ENCODE measurements at places on chromosomes 7 and 10.
A peak's percentile ranks its signal among the peaks of the same experiment; 100 is the strongest.

DNA sequence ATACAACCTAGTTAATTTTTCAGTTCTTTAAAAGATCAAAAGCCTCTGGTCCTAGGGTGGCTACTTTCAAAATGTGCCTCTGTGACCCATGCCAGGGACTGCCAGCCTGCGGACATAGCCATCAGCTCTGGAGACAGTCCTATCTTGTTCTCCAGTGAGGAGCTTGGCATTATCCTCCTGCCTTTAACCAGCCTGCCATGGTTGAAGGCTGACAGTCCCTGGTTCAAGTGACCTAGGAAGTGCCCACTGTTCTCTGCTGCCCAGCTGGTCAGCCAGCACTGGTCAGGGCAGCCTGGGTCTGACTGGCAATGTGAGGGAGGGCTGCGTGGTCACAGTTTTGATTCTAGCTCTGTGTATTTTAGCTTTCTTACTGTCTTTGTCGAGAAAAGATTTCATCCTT is 18.1 kb upstream of the ARHGAP22 start:
- no peak for DNase-seq

DNA sequence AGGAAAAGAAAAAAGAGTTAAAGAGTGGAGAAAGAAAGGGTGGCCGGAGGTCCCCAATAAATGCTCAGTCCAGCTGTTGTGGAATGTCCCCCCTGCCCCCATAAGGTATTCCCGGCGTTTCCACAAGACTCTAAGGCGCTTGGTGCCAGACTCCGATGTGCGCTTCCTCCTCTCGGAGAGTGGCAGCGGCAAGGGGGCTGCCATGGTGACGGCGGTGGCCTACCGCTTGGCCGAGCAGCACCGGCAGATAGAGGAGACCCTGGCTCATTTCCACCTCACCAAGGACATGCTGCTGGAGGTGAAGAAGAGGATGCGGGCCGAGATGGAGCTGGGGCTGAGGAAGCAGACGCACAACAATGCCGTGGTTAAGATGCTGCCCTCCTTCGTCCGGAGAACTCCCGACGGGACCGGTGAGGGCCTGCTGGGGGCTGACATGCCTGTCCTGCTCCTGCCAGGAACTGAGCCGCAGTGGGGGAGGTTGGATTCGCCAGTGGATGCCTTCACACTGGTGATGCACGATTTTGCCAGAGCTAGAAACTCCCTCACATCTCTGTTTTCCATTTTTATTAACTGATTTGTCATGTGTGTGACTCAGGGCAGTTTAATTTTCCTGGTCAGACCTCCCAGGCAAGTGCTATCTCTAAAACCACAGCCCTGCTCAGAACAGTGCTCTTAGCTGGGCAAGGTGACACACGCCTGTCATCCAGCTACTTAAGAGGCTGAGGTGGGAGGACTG is 34.2 kb downstream of the TACR2 start:
- DNase-seq, result no peak

GRCh38 chr7:87047-87446 is 105.3 kb upstream of the FAM20C start:
- no peak for DNase-seq

GRCh38 chr10:95391581-95392216 is 100.9 kb upstream of the PDLIM1 start:
- DNase-seq, result no peak

DNA sequence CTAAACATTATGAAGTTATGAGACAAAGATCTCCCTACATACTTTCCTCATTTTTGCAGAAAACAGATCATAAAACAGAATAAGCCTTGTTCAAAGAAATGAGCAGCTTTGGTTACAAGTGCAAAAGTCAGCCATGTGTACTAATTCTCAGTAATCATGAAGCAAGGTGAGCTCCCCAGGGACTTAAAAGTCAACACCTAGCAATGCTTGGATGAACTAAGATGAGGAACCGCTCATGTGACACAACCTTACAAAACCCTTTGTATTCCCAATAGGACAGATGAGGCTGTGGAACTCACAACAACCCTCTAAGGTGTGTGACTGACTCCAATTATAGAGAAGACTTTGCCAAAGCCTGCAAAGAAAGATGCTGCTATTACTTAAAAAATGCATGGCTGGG is 154.5 kb downstream of the SLC25A13 start:
- no peak for DNase-seq

DNA sequence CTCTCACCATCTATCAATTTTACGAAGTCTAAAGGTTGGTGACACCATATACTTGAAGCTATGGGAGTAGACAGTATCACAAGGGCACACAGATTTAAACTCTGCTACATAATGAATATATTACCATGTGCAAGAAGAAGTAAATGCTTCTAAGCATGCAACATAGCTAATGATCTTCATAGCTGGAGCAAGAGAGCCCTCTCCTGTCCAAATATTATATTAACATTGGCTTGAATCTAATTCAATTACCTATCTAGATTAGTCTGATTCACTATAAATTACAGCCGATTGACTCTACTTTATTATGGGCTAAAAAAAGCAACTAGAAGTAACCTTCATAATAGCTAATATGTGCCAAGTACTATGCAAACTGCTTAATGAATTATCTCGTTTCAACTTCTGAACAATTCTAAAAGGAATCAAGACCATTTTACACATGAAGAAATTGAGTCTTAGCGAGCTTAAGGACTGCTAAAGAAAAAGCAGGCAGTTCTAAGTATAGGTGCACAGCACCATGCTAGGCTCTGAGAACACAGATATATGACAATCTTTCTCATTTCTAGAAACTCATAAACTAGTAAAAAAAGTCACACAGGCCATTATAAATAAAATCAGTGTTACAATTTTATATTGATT is 21.9 kb downstream of the FRA10AC1 start:
- no peak for DNase-seq

GRCh38 chr10:113087165-113088029 is 137.3 kb downstream of the TCF7L2 start:
- peak; percentile 83 for DNase-seq

- DNase-seq, result no peak
These were observed 398.3 kb downstream of the DPP6 start for GRCh38 chr7:154450451-154450850.

- no peak for DNase-seq
These were observed 19.7 kb downstream of the SUFU start for GRCh38 chr10:102523250-102524029.

DNA sequence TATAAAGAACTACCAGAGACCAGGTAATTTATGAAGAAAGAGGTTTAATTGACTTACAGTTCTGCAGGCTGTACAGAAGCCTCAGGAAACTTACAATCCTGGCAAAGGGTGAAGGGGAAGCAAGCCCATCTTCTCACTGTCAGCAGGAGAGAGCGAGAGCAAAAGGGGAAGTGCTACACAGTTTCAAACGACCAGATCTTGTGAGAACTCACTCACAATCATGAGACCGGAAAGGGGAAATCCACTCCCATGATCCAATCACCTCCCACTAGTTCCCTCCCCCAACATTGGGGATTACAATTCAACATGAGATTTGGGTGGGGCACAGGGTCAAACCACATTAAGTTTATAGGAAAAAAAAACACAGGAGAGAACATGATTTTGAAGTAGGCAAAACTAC is 222.1 kb upstream of the SHH start:
- no peak for DNase-seq

Data from mucosa of gallbladder (tissue), 1 donor.